NT2/D1 (cell line): ENCODE measurements at places on chromosomes 16 and 17.

DNA sequence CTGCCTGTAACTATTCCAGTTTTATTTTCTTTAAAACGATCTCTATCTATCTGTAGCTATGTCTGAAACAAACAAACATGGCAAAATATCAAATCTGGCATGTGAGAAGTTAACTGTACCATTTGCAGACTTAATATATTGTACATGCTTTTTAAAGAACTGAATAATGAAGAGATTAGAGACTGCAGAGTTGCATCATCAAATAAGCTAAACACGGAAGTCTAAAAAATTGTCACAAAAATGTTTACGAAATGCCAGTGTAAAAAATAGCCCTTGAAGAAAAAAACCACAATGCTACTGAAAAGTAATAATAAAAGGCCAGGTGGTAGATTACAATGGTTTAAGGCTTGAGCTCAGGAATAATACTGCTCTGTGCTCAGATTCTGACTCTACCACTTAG is 43.1 kb downstream of the HS3ST3A1 start:
- DNase-seq: no peak

- no peak for DNase-seq
Observed at GRCh38 chr17:40606548-40607353, 40.9 kb downstream of the SMARCE1 start.

- no peak for DNase-seq
Observed at GRCh38 chr16:74736531-74737157, 36.0 kb upstream of the MLKL start.

- no peak for DNase-seq
Observed at GRCh38 chr17:2899906-2900305, 103.7 kb downstream of the RAP1GAP2 start.

DNA sequence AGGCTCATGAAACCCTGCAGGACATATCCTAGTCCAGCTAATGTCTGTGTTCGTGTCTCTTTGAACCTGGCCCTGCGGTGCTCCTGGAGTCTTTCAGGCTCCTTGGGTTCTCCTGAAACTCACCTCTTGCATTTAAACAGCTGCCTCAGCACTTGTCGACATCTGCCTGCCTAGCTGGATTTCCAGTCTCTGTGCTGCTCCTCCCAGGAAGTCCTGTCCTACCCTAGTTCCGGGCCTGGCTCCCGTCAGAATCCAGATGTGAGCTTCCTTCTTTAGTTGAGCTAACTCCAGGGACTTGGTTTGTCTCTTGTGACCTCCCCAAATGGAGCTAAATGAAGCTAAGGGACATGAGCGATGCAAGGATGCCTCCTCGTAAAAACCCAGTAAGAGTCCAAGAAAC is 155.2 kb upstream of the PIRT start:
- DNase-seq: no peak

DNA sequence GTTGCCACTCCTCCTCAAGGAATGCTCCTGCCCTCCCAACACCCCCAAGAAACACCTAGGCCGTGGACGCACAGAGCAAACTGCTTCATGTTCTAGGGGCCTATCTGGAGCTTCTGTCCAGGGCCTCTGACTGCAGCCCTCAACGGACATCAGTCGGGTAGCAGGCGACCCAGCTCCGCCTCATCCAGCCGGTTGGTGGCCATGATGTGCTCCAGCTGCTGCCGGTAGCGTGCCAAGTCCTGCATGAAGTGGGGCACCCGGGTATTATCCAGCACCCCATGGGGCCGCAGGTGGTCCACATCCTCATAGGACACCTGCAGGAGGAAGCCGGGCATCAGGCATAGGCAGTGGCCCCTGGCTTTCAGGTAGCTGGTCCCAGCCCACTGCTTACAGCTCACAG is 6.3 kb downstream of the NOL3 start:
- no peak for DNase-seq

- DNase-seq: no peak
Observed at GRCh38 chr17:17403899-17404576, 72.8 kb upstream of the MED9 start.

DNA sequence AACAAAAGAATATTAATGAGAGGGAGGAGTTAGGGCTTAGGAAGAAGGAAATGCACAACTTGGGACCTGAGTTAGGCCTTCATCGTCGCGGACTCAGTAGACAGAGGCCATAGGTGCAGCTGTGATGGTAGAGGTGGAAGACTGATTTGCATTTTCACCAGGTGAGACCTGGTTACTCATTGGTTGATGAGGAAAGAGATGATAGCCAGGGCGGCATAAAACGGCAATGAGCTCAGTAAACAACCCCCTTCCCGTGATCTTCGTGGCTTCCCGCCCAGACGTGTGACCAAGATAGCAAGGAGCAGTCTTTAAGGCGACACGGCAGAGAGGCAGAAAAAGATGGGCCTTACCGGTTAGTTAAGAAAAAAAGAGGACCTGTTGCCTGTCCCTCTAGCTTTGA is at the start of gene TMC5:
TMC5 (plus strand) TSS at position 244 of the 400 bp plus-strand sequence. CDS start 22,156 bp downstream, outside the sequence.
- DNase-seq: no peak

DNA sequence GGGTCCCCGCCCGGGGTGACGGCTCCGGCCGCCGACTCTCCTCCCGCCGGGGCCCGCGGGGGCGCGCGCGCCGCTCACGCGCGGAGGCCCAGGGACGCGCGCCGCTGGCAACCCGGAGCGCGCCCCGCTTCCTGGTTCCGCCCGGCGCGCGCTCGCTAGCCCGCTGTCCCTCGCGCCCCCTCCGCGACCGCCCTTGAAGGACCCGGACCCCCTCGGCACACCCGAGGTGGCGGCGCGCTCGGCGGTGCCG is at the start of gene STAT5B:
STAT5B (minus strand) TSS at position 33 of the 250 bp plus-strand sequence. CDS start 44,264 bp downstream, outside the sequence.
- DNase-seq: no peak

DNA sequence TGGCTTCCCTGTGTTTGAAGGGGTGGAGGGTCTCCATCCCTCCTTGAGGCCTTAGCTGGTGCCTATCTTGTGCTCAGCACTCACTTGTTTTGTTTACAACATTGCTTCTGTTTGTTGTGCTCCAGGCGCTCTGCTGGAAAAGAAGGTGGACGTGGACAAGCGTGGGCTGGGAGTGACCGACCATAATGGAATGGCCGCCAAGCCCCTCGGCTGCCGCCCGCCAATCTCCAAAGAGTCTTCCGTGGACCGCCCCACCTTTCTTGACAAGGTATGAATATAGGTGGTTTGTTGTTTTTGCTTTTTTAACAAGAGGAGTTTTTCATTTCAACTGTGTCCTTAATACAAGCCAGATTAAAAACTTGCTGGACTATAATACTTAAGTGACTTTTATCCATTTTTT is 53.5 kb downstream of the TMC6 start:
- DNase-seq: no peak

- DNase-seq: no peak
Observed at GRCh38 chr16:64361753-64362152, 760.1 kb downstream of the CDH11 start.

- DNase-seq: no peak
Observed at GRCh38 chr17:74282587-74283370, 8.7 kb downstream of the DNAI2 start.

- no peak for DNase-seq
Observed at GRCh38 chr16:78257376-78257728, 157.9 kb downstream of the WWOX start.

DNA sequence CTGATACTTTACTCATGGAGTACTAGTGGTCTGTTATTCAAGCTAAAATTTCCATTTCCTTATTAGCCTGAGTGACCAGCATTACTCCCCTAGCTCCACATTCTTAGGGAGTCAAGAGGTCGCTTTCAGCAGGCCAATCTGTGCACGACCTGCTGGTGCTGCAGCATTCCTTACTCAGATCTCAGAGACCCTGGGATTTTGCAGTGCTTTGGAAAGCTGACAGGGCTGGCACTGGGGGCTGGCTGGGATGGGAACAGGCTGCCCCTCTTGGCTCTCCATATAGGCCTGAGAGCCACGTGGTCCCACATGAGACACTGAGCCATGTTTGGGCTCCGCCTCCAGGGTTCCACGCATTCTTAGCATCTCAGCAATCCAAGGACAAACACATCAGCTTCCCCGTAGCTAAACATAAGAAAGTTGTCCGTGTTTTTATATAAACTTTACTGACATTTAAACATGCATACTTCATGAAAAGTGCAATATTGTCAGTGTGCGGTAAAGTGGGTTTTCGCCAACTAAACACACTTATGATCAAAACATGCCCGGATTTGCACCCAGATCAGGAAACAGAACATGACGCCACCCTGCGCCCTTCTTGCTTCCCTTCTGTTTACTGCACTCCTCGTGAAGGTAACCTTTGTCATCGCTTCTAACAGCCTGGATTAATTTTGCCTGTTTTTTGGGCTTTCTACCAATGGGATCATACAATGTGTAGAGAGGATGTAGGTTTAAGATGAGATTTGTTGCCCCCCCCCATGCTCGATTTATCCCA is 254.5 kb upstream of the CACNG5 start:
- DNase-seq: no peak

DNA sequence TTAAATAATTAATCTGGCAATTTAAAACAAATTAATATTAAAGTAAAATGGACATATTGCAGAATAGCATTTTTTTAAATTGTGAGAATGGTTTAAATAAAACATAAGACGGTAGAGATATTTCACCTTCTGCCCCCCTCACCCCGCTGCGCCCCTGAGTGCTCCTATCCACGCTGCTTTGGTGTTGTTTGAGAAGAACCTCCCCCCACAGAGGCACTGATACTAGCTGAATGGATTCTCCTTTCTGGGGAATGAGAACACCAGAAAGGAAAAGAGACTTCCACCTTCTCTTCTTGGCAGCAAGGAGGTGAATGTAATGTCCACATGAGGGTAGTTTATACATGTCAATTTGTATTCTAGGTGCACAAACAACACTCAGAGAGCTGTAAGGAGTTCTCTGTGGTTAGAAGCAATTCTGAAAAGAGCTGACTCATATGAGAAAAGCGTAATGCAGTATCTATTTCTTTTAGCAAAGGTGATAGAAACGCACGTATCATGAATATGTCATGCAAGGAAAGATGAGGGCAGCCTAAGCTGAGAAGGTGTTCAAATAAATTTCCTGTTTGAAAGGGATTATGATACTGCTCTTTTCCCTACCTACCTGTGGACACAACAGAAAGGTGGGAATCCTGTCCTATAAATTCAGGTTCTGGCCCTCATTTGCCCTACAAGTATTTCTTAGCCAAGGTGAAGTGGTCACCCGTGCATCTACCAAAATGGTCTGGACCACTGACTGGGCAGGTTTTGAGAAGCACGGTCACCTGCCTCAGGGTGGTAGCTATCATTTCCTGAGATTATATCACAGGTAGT is 126.9 kb downstream of the PARN start:
- no peak for DNase-seq

DNA sequence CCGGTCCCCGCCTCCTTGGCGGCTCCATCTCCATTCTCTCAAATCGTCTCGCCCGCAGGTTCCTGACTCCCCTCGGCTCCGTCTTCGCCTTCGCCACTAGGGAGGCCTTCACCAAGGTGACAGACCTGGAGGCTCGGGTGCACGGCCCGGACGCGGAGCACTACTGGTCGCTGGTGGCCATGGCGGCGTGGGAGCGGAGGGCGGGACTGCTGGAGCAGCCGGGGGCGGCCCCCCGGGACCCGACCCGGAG is 862 bp downstream of the GLTPD2 start:
- DNase-seq: no peak

- DNase-seq: no peak
Observed at GRCh38 chr17:57862694-57863667, 13.1 kb upstream of the MRPS23 start.

DNA sequence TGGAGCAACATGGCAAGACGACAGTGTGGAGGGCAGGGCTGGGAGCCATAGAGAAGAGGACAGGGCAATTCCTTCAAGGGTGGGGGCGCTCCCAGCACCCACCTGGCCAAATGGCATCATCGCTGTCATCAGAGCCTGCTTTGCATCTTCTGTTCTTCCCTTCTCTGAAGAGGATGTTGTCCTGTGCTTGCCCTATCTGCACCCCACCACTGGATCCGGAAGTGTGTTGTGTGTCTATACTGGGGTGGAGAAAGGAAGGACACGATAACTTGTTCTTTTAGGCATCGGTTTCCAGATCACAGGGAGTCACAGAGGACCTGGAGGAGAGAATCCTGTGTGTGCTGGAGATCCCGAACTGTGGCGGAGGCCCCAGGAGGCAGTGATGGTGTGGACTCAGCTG is 25.7 kb upstream of the ANKRD40CL start:
- no peak for DNase-seq

- DNase-seq: no peak
Observed at GRCh38 chr17:1379930-1380313, 20.1 kb downstream of the YWHAE start.

- no peak for DNase-seq
Observed at GRCh38 chr17:48429638-48430586, at the start of gene SKAP1. Gene SKAP1 (minus strand): TSS chr17:48430214.

DNA sequence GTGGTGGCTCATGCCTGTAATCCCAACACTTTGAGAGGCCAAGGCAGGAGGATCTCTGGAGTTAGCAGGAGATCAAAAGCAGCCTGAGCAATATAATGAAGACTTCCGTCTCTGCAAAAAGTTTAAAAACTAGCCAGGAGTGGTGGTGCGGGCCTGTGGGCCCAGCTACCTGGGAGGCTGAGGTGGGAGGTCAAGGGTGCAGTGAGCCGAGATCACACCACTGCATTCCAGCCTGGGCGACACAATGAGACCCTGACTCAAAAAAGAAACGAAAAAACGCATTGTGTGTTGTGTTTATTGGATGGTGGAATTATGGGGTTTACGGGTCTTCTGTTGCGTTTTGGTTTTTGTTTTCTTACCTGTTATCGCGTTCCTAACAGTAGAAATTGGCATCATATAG is 863 bp upstream of the DDX19A start:
- no peak for DNase-seq

- no peak for DNase-seq
Observed at GRCh38 chr16:47109361-47109760, 34.4 kb downstream of the NETO2 start.

DNA sequence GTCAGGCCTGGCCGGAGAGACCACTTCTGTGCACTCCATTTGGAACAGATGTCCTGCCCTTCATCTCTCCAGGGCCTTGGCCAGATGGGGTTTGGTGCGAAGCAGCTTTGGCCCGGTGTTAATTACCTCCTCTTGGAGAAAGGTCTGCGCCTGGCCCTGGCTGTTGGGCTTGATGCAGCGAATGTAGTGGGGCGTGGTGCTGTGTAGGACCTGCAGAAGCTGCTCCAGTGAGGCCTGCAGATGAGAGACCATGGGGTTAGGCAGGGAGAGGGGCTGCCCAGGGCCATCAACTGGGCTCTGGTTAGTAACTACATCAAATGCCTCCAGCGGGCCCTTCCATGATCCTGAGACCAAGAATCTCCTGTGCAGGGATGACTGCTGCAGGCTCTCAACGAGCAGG is 18.7 kb downstream of the ZNHIT3 start:
- no peak for DNase-seq
